ENCODE measurements at places on chromosomes 6 and 20.

DNA sequence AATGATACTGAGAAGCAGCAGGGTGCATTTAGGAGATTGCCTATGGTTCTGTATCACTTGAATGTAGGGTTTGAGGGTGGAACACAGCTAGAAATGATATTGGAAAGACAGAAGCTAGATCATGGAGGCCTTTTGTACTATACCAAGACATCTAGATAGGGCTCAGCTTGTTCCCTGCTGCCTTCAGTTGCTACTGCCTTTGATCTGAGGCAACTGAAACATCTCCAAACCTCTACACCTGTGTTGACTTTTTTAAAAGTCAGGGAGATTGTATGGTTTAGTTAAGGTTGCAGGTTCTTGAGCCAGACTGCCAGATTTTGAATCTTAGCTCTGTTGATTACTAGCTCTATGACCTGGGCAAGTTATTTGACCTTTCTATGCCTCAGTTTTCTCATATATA, 12.7 kb downstream of the BLTP3A start:
- no peak for DNase-seq

DNA sequence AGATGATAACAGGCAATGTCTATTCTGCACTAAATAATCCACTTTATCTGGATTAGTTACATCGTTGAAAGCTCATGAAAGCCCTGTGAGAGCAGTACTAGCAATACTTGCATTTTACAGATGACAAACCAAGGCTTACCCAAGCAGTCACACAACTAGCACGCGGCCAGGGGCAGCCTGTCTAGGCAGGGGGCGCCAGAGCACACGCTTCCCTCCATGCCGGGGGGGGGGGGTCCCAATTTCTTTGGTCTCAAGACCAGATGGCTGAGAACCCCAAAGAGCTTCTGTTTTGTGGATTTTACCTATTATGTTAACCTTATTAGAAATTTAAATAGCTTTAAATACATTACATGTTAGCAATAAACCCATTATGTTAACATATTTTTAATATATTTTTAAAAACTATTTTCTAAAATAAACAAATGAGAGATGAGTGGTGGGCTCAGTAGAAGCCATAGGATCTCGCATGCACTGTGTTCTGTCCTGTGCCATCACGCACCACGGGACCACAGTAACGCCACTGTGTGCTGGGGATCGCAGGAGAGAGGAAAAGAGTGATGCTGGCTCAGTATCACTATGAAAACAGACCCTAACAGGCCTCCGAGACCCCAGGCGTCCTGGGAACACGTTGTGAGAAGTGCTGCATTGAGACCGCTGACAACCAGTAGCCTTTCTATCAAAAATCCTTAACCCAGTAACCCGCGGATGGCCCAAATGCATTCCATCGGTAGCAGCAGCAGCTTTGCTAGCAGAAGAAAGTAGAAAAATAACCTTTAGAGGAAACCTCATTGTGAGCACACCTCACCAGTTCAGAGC, 5.3 kb upstream of the PRR18 start:
- DNase-seq: peak; percentile 76

GRCh38 chr6:16324606-16325225, 86.3 kb downstream of the GMPR start:
- DNase-seq: no peak

DNA sequence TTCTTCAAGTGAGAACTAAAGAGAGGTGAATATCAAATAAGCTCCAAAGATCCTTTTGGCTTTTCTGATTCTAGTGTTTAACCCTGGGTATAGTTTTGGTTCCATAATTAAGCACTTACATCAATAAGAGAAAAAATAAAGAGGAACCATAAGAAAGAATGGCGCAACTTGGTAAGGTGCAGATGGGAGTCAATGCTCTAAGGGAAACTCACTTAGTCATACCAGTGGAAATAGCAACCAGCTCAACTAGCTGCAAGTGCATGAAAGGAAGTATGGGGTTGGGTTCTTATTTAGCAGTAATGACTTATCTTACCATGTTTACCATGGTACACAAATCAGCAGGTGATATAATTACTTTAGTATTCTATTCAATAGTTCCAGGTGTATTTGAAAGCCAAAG, 296.5 kb upstream of the RUNX2 start:
- DNase-seq: no peak

GRCh38 chr6:112773187-112773586, 426.1 kb downstream of the RFPL4B start:
- DNase-seq: no peak

- no peak for DNase-seq
Observed at GRCh38 chr6:169342710-169343109, 89.1 kb upstream of the THBS2 start.

GRCh38 chr6:147874322-147874721, 365.8 kb downstream of the SAMD5 start:
- no peak for DNase-seq

DNA sequence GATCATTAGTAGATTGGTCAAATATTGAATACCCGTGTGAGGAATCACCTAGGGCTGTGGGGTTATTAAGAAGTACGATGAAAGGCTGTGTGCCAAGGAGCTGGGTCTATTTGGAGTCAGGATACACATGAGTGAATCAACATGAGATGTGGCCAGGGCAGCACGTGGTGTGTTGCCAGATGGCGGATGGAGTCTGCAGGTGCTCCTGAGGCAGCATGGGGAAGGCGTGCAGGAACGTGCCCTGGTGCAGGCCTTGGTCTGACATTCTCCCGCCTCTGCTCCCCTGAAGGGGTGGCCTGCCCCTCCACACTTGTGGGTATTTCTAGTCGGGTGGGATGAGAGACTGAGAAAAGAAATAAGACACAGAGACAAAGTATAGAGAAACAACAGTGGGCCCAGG, 39.0 kb upstream of the SLC22A1 start:
- DNase-seq: no peak

GRCh38 chr6:145532361-145532760, 203.0 kb downstream of the EPM2A start:
- no peak for DNase-seq

- no peak for DNase-seq
Observed at GRCh38 chr6:31363811-31364210, 6.8 kb upstream of the HLA-B start.

Measured in Ammon's horn (tissue), 1 donor.